ENCODE measurements at places on chromosomes 7 and 10.

DNA sequence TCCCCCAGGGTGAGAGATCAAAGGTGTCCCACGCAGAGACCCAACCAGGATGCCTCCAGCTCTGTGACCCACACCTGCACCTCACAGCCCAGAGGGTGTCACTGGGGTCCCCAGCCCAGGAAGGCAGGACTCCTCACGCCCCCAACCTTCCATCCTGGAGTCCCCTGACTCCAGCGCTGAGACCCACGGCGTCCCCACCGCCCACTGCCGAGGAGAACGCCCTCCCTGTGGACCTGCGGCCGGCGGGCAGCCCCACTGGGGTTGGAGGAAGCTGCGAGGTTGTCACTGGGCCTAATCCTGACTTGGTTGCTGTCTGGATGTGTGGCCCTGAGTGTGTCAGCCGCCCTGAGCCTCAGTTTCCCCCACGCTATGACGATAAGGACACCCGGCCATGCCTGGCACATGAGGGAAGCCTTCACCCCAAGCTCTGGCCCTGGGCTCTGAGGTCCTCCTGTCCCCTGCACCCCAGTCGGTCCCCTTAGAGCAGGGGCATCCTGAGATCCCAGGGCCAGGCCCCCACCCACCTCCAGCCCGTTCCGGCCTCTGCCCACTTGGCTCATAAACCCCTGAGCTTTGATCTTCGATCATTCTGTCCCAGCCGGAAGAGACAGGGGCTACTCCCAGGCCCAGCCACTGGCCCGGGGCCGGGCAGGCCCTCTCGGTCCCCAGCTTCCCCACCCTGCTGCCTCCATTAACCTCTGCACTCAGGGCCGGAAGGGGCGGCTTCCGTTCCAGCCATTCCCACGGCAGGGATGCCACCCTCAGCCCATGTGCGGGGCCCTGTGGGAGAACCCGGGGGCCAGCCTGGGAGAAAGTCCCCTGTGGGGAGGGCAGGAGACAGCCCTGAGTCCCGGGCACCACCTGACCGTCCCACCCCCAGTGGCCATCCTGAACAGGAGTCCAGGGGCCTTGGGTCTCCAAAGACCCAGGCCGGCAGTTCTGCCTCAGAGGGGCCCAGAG, 113.2 kb downstream of the MICALL2 start:
- DNase-seq, result no peak

- DNase-seq, result no peak
These were observed 5.1 kb upstream of the PLEKHS1 start for GRCh38 chr10:113746217-113746957.

DNA sequence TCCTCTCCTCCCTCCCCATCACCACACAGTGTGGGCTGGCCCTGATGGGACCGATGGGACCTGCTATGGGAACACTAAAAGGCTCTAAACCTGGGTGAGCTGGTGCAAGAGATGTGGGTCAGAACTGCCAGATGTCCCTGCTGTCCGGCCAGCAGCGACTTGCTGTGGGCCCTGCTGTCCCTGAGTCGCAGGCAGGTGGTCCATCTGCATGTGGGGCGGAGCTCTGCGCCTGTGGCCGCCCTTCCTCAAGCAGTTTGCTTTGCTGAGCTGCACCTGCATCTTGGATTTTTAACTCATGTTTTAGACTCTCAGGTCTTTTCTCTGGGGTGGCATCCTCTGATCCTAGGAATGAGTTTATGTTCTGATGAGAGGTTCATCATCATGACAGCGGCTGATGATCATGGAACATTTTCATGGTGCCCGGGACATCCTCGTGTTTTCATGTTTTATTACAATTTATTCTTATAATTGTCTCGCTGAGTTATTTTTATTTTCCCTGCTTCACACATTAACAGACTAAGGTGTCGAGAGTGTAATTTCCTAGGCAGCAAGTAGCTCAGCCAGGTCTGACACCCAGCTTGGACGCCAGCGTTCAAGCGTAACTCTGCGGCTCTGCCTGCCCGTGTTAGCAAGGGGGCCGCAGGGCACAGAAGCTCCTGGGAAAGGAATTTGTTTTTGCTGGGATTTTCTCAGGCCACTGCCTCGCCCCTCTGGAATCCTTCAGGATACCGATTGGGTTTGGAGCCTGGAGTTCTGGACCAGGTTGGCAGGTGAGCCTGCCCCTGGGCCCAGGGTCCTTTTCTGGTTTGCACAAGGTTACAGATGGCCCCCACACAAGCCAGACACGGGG, 615.2 kb upstream of the FOXK1 start:
- DNase-seq, result no peak

DNA sequence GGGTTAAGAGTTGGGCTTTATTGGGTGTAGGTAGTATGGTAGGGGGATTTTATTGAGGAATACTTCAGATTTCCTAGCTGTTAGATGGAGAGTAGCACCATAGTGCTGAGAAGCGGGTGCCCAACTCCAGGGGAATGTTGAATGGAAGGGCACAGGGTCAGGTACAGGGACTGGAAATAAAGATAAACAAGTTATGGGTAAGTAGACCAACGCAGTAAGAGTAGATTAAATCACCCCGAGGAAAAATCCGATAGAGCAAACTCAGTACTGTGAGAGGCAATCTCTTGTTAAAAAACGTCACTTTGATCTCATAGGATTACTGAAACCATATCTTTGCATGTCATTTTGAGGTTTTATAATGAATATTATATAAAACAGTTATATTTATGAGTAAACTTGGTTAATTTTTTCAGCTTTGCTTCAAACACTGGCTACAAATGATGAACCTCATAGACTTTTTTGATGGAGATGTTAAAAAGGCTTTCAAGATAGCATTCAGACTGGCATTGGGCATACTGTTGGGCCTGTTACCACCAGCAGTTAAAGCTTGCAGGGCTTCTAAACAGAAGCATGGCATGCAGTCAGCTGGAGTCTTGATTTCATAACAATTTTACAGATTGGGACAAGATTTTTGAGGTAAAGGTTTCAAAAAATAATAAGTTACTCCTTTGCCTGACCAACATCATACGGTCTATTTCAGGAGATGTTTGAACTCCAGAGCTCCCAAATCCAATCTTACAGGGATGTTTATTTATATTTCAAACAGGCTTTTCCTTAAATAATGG, 7.1 kb downstream of the AHR start:
- no peak for DNase-seq

GRCh38 chr7:154744256-154744860, 258.6 kb downstream of the PAXIP1 start:
- peak; percentile 11 for DNase-seq

- no peak for DNase-seq
These were observed 73.2 kb downstream of the FAM241B start for GRCh38 chr10:69703256-69703655.

DNA sequence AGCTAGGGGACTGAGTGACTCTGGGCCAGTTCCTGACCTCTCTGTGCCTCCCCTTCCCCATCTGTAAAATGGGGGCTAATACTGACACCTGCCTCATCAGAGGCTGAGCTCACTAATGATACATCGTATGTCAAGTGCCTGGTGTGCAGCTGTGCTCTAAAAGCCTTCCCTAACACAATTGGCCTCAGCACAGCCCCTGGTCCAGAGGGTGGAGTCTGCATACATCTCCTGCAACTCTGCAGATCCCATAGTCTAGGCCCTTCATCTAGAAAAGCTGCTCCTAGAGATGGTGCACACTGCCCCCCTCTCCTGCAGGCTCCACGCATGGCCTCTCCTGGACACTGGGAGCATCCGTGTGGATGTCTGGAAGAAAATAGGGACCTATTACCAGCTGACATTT, 255.0 kb downstream of the RPS24 start:
- DNase-seq, result no peak
